Osteocyte (in vitro differentiated cells): ENCODE measurements at places on chromosomes 1 and 21.
A peak's percentile ranks its signal among the peaks of the same experiment; 100 is the strongest.

- DNase-seq: no peak
Observed at GRCh38 chr1:37998913-37999429, 6.3 kb downstream of the FHL3 start.

- no peak for DNase-seq
Observed at GRCh38 chr1:219717536-219717935, 104.6 kb upstream of the ZC3H11B start.

GRCh38 chr1:228370439-228370940 is 36.1 kb downstream of the TRIM11 start:
- no peak for DNase-seq

GRCh38 chr1:119188926-119189325 is 48.5 kb upstream of the WARS2 start:
- no peak for DNase-seq

DNA sequence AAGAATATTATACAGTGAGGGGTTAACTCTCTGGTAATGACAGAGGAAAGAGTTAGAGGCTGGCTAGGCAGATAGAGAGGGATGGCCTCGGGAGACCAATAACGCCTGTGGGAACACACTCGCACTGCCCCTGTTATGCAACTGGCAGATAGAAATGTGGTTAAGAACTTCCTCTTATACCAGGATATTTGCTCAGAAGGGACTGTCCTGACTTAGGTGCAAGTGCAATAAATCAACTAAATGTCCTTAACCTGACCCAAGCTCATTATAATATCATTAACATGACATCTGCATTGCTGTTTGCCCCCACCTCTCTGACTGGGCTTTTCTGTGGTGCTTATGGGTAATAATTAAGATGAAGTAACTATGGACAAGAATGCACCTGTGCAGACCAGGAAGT is 1518.0 kb downstream of the NCAM2 start:
- DNase-seq: no peak

- no peak for DNase-seq
Observed at GRCh38 chr1:83545066-83545862, 453.7 kb downstream of the TTLL7 start.

- no peak for DNase-seq
Observed at GRCh38 chr21:14116080-14116481, 94.7 kb downstream of the LIPI start.

DNA sequence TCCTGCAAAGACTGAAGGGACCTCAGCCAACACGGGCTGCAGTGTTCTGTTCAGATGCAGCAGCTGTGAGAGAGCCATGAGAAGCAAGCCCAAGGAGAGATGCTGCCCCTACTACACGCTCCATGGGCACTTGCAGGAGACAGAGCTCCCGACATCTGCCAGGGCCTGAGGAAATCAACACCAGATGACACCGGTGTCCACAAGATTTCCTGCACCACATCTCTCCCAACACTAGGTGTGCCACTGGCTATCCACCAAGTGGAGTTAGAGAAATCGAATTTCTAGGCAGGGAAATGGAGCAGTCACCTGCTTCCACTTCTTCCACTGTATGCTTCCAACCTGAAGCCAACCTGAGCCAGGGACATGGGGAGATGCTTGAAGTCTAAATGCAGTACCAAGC is 445.3 kb downstream of the RWDD3 start:
- DNase-seq: no peak

DNA sequence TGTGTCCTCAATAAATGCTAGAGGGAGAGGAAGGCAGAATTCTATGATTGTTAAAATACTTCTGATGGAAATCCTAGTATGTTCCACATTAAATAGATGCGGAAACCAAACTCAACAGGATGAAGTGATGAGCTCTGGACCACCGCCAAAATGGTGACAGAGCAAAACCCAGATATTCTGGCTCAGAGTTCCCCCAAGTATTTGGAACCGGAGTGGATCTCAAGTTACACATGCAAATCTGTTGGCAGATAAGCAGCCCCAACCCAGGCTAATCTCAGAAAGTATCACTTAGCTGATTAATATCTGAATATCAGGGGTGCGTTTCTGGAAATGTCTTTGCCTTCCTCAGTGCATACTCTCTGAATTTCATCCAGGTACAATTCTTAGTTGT is 17.4 kb upstream of the GRHL3 start:
- DNase-seq: no peak

DNA sequence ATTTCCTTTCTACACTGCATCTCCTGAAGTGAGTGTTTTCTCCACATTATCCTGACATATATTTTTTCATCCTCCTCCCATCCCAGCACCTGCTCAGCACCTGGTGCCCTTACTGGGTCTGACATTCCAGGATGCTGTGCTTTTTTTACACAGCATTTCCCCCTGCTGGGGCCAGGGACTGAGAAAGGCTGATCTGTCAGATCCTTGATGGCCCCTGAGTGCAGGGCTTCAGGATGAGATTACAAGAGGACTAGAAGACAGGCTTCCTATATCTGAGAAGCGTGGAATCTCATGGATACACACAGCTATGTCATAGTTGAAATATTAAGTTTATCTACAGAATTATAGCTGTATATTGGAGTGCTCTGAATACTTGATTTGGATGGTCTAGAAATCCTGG is 24.4 kb downstream of the RCAN1 start:
- peak; percentile 38 for DNase-seq

GRCh38 chr1:158105352-158106095 is 75.2 kb upstream of the CD1D start:
- DNase-seq: no peak

DNA sequence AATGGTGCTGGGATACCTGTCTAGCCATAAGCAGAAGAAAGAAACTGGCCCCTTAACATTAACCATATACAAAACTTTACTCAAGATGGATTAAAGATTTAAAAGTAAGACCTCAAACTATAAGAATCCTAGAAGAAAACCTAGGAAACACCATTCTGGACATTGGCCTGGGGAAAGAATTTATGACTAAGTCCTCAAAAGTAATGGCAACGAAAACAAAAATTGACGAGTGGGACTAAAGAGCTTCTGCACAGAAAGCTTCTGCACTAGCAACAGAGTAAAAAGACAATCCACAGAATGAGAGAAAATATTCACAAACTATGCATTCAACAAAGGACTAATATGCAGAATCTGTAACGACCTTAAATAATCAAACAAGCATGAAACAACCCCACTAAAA is 66.7 kb downstream of the NME7 start:
- DNase-seq: no peak

- DNase-seq: no peak
Observed at GRCh38 chr1:77484334-77484733, 198.1 kb downstream of the ZZZ3 start.

- DNase-seq: peak; percentile 32
Observed at GRCh38 chr1:231107600-231108326, 54.1 kb upstream of the TRIM67 start.

GRCh38 chr21:41961753-41962152 is 7.9 kb upstream of the C2CD2 start:
- no peak for DNase-seq

GRCh38 chr1:14959059-14959694 is 194.4 kb upstream of the TMEM51 start:
- no peak for DNase-seq

DNA sequence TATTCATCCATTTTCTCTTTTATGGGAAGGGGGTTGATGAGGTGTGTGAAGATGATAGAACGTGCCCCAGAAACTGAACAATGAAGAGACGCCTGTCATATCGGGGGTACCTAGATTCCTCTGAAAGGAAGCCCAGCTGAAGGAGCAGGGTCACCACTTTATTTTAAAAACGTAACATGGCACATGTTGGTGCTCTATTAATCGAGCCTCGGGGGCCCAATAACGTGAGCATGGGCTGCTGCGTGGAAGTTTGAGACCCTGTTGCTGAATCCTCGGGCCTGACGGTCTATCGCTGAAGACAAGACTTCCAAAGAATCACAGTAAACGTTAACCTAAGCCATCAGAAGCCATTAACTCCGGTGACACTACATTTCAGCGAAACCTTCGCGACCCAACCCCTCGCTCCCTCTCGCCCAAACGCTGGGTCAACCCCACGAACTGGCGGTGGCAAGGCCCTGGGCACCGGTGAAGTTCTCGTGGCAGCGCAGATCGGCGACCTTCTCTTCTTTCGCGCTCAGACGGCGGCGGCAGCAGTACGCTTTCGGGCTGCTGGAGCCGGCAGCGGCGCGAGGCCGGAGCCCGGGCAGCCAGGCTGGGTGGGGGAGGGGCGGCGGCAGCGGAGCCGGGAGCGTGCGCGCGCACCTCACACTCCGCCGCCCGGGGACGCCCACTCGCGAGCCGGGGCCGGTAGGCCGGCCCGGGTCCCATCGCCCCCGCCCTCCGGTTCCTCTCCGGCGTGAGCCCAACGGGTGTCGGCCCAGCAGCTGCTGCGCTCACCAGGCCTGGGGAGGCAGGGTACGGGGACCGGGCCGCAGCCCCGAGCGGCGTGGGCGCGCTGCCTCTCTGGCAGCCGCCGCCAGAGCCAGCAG is 838 bp upstream of the MAN1A2 start:
- DNase-seq: peak; percentile 96

DNA sequence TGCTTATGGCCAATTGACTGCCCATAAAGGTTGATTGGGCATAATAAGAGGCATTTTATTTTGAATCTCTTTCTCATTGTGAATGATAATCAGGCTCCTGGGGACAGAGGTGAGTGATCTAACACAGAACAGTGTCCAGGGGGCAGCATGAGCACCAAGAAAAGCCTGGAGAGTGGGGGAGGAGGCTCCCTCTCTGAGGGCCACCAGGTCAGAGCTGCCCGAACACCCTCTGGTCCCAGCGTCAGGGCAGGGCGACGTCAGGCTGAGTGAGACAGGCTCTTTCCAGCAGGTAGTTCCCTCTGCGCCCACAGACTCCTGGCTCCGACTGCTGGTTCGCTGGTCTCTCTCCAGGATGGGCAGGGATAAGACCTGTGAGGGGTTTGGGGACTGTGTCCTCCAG is 250.2 kb upstream of the C1orf174 start:
- DNase-seq: no peak

GRCh38 chr1:165877940-165878556 is 50.6 kb downstream of the UCK2 start:
- no peak for DNase-seq

- DNase-seq: no peak
Observed at GRCh38 chr1:5978452-5978851, 13.8 kb downstream of the NPHP4 start.

GRCh38 chr1:244992833-244993232 is 128.5 kb upstream of the HNRNPU start:
- no peak for DNase-seq

DNA sequence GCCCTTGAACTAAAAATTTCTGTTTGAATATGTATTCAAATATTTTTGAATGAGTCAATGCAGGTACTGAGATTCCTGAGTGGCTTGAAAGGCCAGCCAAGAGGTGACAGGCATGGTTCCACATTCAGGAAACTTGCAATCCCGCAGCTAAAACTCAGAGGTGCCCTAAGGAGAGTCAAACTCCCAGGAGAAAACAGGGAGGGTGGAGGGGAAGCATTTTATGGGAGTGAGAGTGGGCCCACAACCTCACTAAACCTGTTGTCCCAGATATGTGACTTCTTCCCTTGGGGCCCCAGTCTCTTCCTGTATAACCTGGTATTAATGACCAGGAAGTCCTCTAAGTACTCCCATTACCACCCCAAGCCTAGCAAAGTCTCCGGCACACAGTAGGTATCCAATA is 189.6 kb downstream of the PLPP3 start:
- no peak for DNase-seq

GRCh38 chr1:9211291-9211811 is 23.2 kb upstream of the H6PD start:
- no peak for DNase-seq
